CD4-positive, alpha-beta T cell treated with Interferon gamma for 1 hour (primary cell): ENCODE measurements at places on chromosomes 6 and 20.
A peak's percentile ranks its signal among the peaks of the same experiment; 100 is the strongest.

DNA sequence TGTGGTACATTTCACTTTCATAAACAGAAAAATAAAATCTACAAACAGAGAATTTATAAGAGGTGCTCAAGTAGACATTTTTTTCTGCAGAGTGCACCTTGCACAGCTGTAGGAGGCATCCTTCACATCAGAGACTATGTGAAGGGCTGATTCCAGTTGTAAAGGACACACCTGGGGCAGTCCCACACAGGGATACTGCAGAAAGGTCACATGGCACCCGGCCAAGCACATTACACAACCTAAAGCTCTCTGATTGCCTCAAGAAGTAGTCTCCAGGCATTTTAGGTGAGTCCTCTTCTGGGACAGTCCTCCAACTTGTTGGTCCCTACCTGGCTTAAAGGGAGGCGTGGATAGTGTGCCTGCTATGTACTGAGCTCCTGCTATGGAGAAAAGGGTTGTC is 502.9 kb upstream of the NOX3 start:
- no peak for DNase-seq

GRCh38 chr20:57684808-57685140 is 25.0 kb downstream of the PMEPA1 start:
- DNase-seq = no peak

GRCh38 chr6:141752677-141753076 is 380.0 kb upstream of the GJE1 start:
- no peak for DNase-seq

DNA sequence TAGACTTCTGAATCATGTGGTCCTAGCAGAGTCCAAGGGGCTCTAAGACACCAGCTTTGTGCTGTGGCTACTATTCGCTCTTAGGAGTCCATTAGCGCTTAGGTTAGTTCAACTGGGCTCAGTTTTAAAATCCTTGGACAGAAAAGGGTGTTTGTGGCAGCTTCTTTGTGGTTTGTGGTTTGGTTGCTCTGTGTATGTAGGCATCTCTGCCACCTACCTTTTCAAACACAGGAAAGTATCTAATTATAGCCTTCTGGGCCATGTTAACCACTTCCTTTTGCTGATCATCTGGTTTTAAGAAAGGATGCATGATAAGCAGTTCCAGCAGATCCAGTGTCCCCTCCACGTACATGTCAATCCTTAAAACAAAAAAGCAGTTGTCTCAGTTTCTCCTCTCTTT is 10.8 kb downstream of the GSTA4 start:
- DNase-seq = peak; percentile 29

GRCh38 chr20:62766071-62766450 is 30.2 kb upstream of the MRGBP start:
- DNase-seq = no peak

DNA sequence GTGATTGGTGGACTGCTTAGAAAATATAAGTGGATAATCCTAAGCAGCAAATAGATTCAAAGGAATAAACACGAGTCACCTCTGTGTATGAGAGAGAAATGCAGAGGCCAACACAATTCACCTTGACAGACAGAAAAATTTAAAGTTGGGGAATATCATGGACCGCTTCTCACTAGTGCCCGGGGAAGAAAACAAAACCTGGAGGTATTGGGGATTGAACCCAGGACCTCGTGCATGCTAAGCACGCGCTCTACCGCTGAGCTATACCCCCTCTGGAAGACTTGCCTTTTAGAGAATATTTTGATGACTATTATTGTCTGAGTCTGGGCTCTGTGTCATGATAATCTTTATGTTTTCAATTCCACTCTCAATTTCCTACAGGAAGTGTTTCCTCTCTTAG is 111.9 kb downstream of the TRIM27 start:
- DNase-seq = no peak

DNA sequence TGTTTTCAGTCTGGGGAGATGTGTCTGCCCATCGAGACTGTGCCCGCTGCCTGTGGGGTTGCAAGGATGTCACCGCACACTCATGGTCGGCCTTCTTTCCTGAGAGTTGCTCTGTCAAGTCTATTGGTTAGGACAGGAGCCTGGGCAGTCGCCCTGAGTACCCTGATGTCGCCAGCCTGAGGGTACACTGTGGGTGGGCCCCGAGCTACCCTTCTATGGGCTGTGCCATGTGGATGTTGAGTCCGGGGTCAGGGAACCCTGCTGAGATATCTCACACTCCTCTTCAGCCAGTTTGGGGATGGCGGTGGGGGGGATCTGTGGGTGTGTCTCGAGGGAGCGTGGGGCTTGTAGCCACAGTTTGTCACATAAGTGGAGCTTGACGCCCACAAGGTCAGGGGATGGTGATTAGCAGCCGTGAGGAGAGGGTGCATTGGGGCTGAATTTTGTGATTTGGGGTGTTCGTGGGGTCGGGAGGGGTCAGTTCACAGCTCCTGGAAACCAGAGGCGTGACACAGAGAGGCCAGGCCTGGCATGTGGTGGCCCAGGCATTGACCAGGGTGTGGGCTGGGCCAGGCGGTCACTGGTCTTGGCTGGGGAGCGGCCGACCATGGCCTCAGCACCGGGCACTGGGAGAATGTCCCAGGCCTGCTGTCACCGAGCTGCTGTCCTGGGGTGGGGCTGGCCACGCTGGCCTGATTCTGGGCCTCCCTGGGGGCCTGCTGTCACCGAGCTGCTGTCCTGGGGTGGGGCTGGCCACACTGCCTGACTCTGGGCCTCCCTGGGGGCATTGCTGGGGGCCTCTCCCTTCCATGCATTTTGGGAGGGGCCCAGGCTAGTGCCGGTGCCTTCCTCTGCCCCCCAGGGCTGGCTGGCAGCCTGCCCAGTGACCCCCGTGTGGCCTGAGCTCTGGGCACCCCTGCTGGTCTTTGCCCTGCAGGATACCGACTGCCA is 1.6 kb upstream of the NPBWR2 start:
- DNase-seq = no peak

DNA sequence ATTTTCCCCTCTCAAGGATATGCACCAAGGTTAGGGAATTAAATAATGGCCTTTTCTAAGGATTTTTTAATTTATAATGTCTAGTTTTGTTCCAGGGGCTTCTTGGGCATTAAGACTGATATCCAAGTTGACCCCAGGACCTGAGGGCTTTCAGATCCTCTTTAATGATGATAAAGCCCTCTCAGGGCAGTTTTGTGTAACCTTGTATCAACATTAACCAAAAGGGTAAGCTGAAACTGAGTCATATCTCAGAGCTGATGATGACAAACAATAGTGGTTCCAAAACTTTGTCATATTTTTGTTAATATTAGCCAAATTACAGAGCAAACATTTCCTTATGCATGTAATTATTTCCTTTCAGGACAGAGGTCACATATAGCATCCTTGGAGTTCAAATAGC is 309.4 kb upstream of the MAN1A1 start:
- DNase-seq = no peak

GRCh38 chr20:1423625-1424106 is 30.8 kb upstream of the FKBP1A start:
- peak; percentile 40 for DNase-seq

DNA sequence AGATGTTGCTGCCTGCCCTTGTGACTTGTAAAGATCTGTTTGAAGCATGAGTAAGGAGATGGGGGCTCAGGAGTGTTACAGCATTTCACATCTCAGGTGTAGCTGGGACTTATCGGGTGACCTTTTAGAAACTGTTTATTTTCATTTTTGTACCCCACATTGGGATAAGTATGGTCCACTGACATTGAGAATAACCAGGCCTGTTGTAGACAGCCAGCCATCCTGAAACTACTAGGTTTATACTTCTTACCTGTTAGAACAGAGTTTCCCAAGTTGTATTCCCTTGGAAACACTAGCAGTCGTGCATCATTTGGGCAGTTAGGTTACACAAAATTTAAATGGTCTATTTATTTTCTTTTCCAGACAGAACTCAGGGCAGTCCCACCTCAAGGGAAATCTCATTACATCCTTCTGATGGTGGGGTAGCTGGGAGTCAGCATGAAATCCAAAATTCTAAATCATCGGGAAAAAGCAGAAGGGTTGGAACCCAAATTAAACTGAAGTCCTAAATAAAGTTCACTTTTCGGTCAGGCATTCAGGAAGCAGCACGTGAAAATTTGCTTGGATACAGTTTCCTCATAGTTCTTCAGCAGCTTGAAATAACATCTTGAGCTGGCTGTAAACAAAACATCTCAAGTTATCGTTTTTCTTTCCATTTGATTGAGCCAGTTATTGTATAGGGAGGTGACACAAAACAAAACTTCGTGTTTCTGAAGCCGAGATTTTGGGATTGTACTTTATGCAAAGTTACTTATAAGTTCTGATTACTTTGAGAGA is 30.5 kb downstream of the FOXO3 start:
- no peak for DNase-seq

GRCh38 chr6:53309901-53310300 is 38.8 kb downstream of the ELOVL5 start:
- DNase-seq = no peak

DNA sequence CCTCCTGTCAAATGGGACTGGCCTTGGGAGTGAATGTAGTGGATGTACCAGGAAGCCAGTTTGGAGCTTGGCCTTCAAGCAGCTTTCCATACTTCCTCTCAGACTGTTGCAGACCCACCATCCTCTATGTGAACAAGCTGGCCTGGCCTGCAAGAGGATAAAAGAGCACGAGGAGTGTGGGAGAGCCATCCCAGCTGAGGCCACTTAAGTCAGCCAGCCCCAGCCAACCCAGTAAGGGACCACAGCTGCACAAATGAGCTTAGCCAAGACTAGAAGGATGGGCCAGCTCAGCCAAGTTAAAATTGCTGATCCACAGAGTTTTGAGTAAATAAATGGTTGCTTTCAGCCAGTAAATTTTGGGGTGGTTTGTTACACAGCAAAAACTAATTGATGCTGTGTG is 156.9 kb upstream of the SOX4 start:
- no peak for DNase-seq

GRCh38 chr6:40997234-40997957 is 41.6 kb downstream of the UNC5CL start:
- DNase-seq = no peak
